ENCODE measurements at places on chromosomes 13 and 19. TPM values are rescaled to one million over a fixed set of nuclear protein-coding genes. Genes with fewer than 3 reads are reported as not detected.

C19orf85 gene
- total RNA-seq = not detected

- peaks cover 2% of the 10 kb centered on the region for H3K27me3 ChIP-seq
- no peaks in the 10 kb centered on the region for H3K36me3 ChIP-seq
- no peak overlapping the region for H3K27ac ChIP-seq
- no peak overlapping the region for H3K4me3 ChIP-seq
- no peaks in the 10 kb centered on the region for H3K4me1 ChIP-seq
Measured at GRCh38 chr13:47845981-47846380, 155.1 kb downstream of the SUCLA2 start.

DNA sequence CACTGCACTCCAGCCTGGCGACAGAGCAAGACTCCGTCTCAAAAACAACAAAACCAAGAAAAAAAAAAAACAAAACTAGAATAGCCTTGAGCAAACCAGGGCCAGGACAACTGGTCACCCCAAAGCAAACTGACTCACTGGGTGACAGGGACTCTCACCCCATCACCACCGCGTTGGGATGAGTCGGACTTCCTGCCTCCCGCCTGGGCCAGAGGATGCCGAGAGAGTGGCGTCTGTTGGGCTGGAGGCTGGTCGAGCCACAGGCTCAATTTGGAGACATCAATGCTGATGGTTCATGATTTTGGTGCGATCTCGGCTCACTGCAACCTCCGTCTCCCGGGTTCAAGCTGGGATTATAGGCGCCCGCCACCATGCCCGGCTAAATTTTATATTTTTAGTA is 11.6 kb downstream of the TMPRSS9 start:
- H3K4me1 ChIP-seq = no peaks in the 10 kb centered on the region
- H3K27me3 ChIP-seq = peaks cover 5% of the 10 kb centered on the region
- DNase-seq = no peak

DNA sequence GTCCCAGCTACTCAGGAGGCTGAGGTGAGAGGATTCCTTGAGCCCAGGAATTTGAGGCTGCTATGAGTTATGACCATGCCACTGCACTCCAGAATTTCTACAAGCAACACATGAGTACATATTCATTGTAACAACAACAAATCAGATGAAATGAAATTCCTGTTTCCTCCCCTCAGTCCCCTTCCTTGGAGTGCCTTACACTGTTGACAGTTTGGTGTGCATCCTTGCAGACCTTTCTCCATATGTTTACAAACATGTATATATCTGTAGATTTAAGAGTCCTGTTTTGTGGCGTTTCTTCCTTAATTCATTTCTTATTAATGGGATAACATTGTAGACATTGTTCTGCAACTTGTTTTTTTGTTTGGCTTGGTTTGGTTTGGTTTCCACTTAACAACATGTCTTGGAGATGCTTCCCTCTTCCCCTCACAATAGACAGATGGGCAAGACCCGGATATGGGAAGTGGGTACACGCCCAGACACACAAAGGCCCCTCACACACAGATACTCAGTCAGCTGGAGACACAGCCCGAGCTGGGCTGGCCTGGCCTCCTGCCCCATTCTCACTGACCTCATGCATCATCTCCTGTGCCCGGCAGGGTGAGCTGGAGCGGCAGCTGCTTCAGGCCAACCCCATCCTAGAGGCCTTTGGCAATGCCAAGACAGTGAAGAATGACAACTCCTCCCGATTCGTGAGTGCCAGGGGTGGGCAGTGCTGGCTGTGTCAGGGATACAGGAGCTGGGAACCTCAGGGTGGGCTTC is 21.7 kb downstream of the MYH14 start:
- no peak overlapping the region for H3K4me3 ChIP-seq
- DNase-seq = no peak
- no peaks in the 10 kb centered on the region for H3K4me1 ChIP-seq
- H3K27me3 ChIP-seq = peaks cover 8% of the 10 kb centered on the region
- no peaks in the 10 kb centered on the region for H3K36me3 ChIP-seq
